ENCODE measurements at places on chromosomes 12 and 14.

DNA sequence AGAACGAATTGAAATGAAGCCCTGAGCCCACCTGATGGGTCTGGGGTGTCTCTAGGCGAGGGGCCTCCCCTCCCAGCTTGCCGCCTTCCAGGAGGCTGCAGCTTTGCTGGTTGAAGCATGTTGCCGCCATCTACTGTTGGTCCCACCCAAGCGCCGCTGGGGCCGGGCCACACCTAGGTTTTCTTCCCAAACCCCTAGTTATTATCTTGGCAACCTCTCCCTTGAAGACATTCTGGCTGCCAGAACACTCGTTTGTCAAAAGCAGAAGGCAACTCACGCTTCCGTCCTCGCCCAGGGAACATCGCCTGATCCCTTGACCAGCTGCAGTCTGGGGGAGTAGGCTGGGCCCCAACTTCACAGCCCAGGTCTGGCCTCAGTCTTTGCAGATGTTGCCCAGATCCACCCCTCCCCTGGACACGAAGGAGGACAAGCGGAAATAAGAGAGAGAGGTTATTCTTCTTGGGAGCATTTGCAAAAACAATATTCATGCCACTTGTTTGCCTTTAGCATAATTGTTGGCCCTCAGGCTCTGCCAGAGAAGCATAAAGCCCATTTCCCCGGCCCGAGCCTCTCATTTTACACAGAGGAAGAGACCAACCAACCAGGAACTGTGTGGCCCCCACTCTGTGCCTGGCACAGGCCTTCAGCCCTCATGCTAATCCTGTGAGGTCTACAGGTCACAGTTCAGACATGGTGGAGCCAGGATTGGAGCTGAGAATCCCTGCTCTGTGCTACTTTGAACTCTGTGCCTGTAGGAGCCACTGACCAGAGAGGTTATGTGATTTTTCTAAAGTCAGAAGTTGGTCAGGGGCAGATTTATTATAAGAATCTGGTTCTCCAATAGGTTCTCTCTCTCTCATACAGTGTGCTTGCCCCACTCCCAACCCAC is 6.8 kb downstream of the EMP1 start:
- no peak for DNase-seq

DNA sequence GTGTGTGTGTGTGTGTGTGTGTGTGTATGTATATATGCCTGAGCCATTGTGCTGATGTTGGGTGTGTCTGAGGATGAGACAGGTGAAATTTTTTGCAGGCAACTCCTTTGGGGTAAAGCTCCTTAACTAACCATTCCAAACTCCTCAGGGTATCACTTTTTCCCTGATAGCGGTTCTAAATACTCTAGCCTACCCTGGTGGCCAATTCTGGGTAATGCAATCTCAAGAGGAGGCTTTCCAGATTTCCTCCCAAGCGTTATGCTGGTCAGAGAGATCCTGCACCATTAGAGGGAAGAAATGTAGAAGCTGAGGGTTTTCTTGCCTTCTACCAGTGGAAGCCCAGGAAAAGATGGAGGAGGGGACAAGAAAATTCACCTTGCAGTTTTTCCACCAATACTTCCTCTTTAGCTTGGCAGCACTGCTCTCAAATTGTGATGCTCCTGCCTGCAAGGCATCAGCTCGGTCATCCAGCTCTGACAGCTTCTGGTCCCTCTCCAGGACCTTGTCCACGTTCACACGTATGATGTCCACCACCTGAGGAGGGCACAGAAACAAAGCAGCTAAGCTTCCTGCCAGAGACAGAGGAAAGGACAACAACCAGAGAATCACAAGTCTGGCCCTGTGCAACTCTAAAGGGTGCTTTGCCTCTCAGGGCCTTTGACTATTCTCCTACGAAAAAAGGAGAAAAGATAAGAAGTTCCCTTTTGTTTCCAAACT is 4.9 kb downstream of the VAMP1 start:
- DNase-seq, result no peak

DNA sequence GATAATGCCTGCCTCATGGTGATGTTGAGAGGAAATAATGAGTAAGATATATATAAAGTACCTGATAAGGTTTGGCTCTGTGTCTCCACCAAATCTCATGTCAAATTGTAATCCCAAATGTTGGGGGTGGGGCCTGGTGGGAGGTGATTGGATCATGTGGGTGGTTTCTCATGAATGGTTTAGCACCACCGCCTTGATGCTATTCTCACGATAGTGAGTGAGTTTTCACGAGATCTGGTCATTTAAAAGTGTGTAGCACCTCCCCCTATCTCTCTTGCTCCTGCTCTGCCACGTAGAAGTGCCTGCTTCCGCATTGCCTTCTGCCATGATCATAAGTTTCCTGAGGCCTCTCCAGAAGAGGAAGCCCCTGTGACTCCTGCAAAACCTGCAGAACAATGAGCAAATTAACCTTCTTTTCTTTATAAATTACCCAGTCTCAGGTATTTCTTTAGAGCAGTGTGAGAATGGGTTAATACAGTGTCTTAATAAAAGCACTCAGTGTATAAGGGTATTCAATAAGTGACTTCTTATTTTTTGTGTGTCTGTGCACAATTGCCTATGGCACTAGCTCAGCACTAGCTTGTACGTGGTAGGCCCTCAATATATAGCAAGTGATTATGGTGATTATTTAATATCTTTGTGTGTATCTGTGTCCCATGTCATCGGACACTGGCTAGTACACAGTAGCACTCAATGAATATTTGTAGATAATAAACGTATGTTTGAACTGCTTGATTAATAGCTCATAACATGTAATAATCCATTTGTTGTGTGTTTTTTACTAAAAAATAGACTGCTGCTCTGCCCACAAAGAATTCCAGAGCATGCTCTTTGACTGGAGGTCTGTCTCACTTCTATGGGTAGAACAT is 138.1 kb upstream of the LMNTD1 start:
- DNase-seq, result no peak

DNA sequence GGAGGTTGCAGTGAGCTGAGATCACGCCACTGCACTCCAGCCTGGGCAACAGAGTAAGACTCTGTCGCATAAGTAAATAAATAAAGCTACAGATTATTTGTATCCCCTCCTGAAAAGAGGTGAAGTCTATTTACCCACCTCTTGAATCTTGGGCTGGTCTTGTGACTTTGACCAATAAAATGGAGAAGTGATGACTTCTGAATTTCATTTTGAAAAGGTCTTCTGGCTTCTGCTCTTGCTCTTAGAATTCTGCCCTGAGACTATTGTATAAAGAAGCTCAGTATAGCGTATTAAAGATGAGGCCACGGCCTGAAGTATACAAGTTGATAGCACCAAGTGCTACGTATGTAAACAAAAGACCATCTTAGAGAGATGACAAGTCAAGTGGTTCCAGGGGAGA is 88.3 kb upstream of the AMN1 start:
- DNase-seq, result no peak

All from GM12878 (cell line).